ENCODE measurements at places on chromosomes 7 and 10.

DNA sequence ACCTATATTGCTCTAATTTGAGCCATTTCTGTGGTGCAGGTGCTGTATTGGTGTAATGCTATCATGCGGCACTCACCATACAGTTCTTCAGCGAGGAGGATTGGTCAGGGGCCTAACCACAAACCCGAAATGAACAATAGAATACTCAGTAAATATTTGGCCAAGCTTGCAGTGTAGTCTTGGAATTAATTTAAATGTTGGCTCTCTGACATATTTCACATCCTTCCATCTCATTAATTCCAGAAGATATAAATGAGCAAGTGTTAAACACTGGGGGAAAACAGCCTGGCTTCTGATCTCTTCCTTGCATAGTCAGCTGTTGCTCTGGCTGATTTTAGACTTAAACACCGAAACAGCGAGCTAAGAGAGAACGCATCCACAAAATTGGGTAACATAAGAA, 663.1 kb upstream of the GHITM start:
- DNase-seq = no peak

- no peak for DNase-seq
Measured at GRCh38 chr7:108335269-108335918, 120.8 kb downstream of the NRCAM start.

DNA sequence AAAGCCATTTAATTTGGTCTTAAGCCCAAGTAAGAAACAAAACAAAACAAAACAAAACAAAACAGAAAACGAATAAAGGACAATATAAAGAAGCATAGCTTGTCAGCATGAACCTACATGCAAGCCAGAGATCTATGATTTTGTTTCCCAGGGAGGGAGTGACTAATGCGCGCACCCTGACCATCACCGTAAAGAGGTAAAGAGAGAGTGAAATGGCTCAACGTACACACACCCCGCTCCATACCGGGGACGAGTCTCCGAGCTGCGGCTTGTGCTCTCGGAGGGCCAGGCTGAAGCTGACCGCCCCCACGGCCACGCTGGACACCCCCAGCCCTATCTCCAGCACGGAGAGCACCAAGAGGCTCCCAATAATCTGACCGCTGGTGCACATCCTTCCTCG, 1.1 kb downstream of the TMEM196 start:
- DNase-seq = no peak

DNA sequence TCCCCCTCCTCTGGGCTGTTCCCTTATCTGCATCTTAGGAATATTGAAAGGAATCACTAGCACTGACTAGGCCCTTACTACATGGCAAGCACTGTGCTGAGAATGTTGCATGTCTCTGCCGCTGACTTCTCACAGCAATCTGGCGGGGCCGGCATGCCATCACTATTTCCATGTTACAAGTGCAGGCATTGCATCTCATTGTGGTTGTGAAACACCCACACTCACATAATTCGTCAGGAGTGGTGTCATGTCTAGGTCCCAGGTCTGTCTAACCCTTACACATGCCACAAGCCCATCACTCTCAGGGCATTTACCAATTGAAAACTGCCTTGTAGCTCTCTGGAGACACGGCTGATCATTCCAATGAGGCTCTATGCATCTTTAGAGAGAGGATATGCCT, 8.5 kb upstream of the IL2RA start:
- no peak for DNase-seq

DNA sequence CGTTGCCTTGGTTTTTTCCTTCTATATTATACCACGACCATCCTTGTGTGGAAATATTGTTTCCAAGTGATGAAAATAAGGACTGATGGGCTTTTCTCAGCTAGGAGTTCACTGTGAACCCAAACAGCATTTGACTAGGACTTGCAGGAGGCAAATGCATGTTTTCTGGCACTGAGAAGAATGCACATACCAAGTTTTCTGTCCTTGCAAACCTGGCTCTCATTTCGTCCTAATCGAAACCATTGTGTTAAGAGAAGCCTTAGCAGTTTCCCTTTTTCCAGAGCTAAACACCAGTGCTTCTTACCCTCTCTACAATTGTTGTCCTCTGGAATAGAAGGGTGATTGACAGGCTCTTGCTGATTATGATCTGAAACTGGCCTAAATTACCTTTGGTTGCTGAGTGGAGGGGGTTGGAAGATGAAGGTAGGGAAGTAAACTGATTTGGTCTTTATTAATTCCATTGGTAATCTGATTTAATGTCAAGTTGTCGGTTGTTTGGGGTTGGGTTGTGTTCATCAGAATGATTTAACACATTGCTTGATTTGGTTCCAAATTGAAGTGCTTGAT, 33.1 kb upstream of the ELMO1 start:
- DNase-seq = no peak

GRCh38 chr7:75856536-75856935, 22.3 kb upstream of the RHBDD2 start:
- DNase-seq = no peak

GRCh38 chr7:13262929-13263530, 575.6 kb downstream of the ARL4A start:
- no peak for DNase-seq

DNA sequence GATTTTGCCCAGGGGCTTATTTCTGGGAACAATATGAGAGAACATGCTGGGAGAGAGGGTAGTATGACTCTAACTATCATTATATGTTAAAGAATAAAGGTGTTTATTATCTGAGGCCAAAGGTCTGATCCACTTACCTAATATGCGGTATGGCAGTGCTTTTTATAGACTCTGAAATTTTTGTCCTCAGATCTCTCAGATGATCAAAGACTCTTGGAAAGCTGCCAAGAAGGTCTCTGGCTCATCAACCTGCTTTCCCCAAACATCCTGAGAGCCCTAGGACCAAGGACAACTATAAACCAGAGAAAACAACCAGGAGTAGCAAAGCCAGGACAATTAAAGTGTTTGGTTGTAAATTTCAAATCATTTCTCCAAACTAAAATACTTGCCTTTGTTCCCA, 255.7 kb upstream of the LRRN3 start:
- no peak for DNase-seq

DNA sequence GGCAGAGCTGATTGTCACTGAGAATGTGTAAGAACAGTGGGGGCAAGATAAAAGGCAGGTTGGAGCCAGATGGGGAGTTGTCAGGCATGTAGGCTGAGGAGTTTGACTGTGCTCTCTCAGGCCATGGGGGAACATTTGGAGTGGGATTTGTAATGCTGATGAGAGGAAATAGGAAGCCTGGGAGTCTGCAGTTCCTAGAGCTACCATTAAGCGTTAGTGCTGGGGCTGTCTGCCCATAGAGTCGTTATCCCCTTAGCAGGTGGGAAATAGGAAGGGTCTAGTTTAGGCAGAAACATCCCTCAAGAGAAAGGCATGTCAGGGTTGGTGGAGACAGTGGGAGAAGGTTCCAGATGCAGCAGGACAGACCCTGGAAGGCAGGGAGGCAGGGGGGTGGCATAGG, 75.5 kb downstream of the RPS24 start:
- DNase-seq = no peak

Measured in esophagus squamous epithelium (tissue), 5 donors.